CD4-positive, alpha-beta T cell treated with Interleukin-2 at 100 ng/mL for 4 hours (primary cell): ENCODE measurements at places on chromosomes 16 and 17.

DNA sequence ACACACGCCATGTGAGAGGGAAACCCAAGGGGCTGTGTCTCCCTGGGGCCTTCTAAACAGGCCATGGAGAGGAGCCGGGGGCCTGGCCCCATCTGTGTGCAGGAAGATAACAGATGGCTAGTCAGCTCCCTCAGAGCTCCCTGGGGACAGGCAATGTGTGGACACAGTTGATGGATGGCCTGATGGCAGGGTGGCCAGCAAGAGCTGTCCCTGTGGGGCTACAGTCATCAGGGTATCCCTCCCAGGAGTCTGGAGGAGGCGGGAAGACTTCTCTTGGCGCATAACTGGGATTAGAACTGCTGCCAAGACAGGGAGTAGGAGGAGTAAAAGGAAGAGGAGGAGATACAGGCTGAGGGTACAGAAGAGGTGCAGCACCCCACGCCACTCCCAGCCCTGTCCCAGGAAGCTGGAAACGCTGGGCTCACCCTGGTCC lies 17.3 kb downstream of the MYO18A start:
- no peak for DNase-seq

DNA sequence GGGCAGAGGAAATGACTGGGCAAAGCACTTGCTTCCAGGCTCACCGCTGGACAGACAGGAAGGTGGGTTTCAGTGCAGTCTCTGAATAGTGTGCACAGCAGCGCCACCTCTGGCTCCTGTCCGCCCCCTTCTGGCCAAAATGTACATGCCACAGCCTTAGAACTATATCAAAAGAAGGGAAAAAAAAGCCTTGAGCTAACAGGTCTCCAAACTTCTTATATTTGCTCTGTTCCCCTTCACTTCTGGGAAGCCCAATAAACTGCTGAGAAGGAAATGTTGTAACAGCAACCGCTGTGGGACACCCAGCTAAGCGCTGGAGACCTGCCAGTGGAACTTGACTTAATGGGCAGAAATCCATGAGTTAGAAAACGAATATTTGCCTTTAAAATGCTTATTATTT lies 17.5 kb downstream of the COG7 start:
- peak; percentile 68 for DNase-seq

DNA sequence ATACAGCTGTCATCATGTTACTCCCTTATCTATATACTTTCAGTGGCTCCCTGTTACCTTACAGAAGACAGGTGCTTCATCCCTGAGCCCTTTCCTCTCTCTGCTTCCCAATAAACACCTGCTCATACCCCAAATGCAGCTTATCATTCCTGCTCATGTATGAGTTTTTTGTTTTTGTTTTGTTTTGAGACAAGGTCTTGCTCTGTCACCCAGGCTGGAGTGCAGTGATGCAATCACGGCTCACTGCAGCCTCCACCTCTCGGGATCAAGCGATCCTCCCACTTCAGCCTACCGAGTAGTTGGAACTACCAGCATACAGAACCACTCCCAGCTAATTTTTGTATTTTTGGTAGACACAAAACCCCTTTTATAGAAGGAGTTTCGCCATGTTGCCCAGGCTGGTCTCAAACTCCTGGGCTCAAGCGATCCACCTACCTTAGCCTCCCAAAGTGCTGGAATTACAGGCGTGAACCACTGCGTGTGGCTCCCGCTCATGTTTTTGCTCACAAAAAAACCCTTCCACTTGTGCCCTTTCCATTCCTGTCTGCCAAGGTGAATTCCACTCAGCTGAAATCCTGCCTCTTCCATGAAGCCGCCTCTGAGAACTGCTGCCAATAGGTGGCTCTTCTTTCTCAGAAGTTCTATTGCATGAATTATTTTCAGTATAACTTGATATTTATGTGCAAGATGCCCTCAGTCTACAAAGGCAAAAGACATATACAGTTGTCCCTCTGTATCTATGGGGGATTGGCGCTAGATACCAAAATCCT lies 7.9 kb upstream of the RNF157 start:
- DNase-seq: no peak

- DNase-seq: no peak
Measured at GRCh38 chr17:5355421-5356129, 63.9 kb downstream of the NUP88 start.

DNA sequence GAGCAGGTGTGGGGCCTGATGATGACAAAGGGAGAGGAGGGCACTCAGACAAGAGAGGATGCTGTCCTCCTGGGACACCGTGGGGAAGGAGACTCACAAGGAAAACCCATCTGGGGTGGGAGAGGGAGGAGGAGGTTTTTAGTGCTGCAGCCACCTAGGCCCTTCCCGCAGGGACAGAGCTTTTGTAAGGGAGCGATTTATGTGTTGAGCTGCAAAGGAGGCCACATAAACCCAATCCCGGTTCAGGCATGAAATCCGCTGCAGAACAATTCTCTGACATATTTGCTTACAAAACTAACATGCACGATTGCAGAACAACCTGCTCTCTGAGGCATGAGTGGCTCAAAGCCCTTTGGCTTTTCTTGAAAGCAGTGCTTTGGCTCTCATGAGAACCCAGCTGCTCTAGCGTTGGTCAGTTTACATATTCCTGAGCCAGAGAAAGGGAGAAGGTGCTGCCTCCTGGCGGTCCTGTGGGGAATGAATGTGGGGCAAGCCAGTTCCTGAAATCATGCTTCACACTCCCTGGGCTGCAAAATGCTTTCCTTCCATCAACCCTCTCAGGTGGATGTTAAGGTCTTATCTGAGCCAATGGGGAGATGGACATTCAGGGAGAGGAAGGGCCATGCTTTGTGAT lies 122.4 kb upstream of the NLRP1 start:
- DNase-seq: peak; percentile 57

DNA sequence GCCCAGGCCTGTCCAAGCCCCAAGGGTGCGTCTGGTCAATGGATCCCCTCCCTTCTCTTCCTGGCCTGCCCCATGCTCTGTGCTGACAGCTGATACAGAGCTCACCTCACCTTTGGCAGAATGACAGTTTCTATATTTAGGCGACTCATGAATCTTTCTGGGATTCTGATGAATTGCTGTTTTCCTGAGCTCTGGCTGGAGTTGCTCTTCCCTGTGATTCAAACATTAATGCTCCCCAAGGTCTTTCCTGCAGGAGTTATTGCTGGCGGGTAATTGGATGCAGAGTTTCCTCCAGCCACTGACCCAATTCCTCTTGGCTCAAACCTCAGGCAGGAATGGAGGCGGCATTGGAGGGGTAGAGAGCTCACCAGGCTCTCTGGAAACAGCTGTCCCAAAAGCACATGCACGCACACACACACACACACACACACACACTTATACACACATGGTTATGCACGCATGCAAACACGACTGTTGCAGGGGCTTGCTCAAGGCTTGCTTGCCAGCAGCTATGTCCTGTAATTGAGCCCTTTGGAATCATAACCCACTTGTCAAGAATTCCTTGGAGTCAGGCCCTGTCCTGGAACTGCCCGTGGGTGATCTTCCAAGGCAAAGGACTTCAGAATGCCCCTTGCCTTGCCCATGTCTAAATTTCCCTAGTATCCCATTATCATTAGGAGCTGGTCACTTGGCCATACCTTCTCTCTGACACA lies 128.8 kb downstream of the ASIC2 start:
- no peak for DNase-seq

DNA sequence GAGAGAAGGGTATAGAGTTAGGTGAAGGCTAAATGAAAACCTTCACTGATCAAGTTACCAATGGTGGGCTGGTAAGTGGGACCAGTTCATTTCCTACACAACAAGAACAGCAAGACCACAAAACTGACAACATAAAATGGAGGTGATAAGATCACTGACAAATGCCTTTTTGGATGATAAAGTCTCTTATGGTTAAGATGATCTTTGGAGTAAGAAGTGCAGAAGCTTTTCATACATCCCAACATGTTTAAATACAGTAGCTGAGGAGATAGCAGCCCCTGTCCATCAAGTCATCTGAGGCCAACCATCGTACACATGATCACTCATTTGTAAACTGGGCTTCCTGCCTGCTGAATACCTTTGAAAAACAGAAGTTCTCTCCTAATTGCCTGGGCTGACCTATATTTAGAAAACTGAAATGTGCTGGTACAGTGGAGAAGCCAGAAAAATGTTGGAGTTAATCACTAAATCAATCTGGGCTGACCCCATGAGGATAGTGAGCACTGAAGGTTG lies 259.0 kb upstream of the ZFHX3 start:
- no peak for DNase-seq
